Stimulated activated CD8-positive, alpha-beta memory T cell treated with anti-CD3 and anti-CD28 coated beads, Interleukin-15, amount 100 ng/mL, for 24 hours (primary cell): ENCODE measurements at places on chromosomes 6 and 20.

- DNase-seq, result no peak
These were observed 291.2 kb upstream of the ADGRB3 start for GRCh38 chr6:68343901-68344300.

- no peak for DNase-seq
These were observed 615.3 kb downstream of the TFAP2A start for GRCh38 chr6:9799582-9799981.

DNA sequence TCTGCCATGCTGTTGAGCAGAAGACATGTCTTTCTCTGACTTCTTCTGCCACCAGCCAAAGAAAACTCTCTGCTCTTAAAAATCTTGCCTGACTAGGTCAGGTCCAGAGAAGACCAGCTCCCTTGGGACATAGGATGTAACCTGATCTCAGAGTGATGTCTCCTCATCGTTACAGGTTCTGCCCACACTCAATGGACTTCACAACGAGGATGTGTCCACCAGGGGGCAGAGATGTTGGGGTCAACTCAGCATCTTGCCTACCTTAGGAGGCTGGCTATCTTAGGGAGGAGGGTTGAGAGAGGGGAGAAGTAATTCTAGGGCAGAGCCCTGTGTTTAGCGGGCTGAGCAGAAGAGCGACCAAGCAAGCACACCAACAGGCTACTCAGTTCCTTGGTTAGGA, 207.6 kb upstream of the CDH4 start:
- no peak for DNase-seq

- no peak for DNase-seq
These were observed 222.6 kb upstream of the MARCKS start for GRCh38 chr6:113634352-113635163.

DNA sequence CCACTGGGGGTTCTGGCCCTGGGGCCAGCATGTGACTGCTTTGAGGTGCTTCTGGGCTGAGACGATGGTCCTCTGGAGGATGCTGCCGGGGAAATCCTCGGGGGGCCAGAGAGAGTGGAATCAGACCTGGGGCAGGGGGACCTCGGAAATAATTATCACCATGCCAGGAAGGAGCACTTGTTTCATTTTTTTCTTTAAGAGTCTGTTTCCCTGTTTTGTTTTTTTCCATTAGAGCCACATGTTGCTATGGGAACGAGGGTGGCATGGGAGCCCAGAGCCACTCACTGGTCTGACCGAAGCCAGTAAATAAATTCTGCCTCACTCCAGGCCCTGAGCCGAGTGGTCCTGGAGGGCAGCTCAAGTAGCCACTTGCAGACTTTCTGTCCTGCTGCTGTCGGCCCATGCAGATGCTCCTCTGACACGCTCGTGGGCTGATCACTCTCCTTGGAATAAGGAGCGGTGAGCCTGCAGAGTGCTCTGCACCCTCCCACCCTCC, 365.1 kb downstream of the ZFAND3 start:
- no peak for DNase-seq

DNA sequence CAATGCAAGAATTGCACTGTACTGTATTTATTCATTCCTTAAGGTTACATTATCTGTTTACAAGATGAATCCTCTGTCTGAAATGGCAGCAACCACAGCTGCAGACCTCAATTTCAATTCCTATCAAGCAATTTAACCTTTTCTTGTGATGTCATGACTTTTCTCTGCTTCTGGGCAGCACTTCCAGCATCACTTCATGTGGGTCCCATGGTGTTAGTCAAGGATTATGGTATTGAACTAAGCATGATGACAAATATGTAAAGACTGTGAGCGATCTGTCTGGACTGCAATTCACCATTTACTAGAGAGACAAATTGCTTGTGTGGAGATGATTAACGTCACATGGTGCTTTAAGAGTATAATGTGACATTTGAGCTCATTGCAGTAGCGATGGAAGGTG, 90.5 kb upstream of the CCN2 start:
- no peak for DNase-seq

DNA sequence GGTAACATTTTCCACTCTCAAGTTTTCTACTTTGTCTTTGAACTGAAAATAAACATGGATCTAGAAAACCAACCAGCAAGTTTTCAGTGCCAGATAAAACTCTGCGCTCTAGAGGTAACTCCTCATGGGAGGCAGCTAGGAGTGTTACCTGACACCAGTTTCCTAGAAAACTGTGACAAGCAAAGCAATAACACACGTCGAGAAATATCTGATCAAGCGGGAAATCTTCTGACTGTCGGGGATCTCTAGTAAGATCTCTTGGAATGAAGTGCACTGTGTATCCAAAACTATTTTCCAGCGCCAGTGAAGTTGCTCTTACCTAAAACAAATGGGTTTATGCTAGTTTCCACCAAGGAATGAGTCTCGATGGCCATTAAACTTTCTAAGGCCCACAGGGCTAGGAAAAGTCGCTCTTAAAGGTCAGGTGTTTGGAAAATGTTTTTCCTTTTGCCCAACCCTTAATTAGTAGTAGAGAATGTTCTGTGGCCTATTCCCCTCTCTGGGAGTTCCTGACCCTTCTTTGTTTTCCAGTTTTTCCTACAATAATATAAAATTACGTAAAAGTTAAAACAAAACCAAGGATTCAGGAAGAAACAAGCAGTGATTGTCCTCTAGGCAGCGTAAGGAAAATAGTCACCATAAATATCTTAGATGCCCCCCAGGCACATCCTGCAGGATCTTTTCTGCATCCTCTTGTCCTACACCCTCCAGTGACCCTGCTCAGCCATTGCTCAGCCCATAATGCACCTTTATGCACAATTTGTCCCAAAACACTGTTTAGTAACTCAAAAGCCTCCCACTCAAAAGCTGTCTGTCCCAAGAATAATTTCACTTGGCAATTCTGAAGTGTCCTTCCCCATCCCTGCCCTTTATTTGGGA, 137.7 kb upstream of the AKAP12 start:
- no peak for DNase-seq
